ENCODE measurements at places on chromosomes 12 and 14.
A peak's percentile ranks its signal among the peaks of the same experiment; 100 is the strongest.

GRCh38 chr14:96754162-96754844 is 42.9 kb upstream of the VRK1 start:
- ATAC-seq: no peak

GRCh38 chr12:60257063-60257462 is 661.2 kb downstream of the SLC16A7 start:
- ATAC-seq: no peak

- no peak for ATAC-seq
These were observed 11.5 kb downstream of the KRT77 start for GRCh38 chr12:52691841-52692150.

- no peak for ATAC-seq
These were observed 928.7 kb downstream of the LRFN5 start for GRCh38 chr14:42535397-42535796.

GRCh38 chr12:70590051-70590450 is 47.2 kb downstream of the PTPRB start:
- ATAC-seq: peak; percentile 77

GRCh38 chr12:46609674-46610073 is 216.1 kb downstream of the SLC38A4 start:
- ATAC-seq: no peak

- no peak for ATAC-seq
These were observed 892.9 kb upstream of the USP15 start for GRCh38 chr12:61367281-61367785.

DNA sequence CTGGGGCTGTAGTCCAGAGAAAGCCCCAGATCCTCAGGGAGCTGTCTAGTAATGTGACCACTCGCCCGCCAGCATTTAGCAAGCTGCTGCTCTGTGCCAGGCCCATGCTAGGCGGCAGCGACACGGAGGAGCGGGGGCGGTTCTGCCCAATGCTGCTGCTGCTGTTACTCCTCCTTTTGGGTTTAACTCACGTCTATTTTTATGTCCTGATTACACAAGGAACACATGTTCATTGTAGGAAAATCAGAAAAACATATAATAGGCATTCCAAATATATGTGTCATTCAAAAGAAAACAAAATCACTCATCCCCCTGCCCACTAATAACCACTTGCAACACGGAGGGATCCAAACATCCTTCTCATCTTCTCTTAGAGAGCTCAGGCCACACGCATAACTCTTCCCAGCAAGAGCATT is 30.4 kb downstream of the CCDC92 start:
- ATAC-seq: no peak

- peak; percentile 92 for ATAC-seq
These were observed 20.3 kb downstream of the FIGNL2 start for GRCh38 chr12:51827925-51828818.

GRCh38 chr14:49212721-49213120 is 373.5 kb downstream of the RPS29 start:
- no peak for ATAC-seq

- no peak for ATAC-seq
These were observed 157.6 kb downstream of the FOXA1 start for GRCh38 chr14:37437490-37437889.

DNA sequence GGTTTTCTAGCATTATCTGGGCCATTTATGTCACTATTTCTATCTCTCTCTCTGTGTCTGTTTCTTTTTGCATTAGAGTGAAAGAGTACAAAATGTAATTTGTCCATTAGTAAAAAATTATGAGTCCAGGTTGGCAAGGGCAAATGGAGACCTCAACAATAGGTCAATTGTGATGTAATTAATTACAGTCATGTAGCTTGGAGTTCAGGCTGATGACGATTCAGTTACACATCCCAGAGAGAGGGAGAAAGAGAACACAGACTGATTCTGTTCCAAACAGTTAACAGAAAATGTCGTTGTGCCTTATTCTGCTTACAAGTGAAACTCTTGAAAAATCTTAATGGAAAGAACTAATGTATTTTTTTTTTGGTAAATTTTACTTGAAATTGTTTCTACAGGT is 83.3 kb downstream of the ATXN7L3B start:
- no peak for ATAC-seq

- ATAC-seq: no peak
These were observed 205.2 kb upstream of the RTL1 start for GRCh38 chr14:101108579-101109346.

DNA sequence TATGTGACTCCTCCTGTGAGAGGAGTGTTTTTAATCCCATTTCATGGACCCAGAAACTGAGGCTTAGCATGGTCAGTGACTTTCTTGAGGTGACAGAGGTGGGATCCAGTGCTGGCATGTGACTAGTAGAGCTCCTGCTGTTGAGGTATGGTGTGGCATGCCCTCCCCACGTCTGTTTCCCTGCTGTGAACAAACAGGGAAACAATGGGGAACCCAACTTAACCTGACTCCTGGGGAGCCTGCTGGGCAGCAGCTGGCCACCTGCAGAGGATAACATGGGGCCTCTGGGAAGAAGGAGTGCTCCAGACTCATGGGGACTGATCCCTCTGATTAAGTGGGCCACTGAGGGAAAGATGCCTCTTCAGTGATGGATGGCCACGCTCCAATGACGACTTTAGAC is 114.0 kb downstream of the BEGAIN start:
- ATAC-seq: no peak

GRCh38 chr12:110280779-110281548 is at the start of gene ATP2A2:
Gene ATP2A2 (plus strand): TSS chr12:110281247. CDS start chr12:110281790, 543 bp downstream.
- ATAC-seq: peak; percentile 96

DNA sequence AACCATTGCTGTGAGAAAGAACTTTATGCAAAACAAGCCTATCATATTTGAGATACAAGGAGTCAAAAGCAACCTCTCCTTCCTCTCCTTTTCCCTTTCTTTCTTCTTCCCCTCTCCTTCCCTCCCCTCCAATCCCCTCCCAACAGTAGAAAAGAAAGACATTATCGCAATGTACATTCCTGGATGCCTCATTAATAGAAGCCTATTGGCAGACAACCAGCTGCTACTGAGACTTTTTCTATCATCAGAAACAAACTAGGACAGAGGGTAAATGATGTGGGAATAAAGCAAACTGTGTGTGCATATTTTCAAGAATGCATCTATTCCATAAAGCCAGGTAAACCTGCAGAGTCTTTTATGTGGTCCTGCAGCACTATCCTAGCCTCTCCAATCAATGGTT is 237.2 kb downstream of the ITPR2 start:
- ATAC-seq: no peak

DNA sequence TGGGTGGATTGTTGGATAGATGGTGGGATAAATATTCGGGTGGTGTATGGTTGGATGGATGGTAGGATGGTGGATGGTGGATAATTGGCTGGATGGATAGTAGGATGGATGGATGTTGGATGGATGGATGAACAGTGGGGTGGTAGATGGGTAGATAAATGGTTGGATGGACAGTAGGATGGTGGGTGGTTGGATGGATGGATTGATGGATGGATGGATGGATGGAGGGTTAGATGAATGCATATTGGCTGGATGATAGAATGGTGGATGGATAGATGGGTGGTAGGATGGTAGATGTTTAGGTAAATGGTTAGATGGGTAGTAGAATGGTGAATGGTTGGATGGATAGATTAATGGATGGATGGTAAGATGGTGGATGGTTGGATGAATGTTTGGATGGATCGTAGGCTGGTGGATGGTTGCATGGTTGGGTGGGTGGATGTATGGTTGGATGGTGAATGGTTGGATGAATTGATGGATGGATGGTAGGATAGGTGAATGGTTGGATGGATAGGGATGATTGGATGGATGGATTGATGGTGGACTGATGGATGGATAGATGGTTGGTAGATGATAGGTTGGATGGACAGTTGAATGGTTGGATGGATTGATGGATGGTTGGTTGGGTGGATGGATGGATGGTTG is 23.6 kb downstream of the ZBTB42 start:
- ATAC-seq: no peak

DNA sequence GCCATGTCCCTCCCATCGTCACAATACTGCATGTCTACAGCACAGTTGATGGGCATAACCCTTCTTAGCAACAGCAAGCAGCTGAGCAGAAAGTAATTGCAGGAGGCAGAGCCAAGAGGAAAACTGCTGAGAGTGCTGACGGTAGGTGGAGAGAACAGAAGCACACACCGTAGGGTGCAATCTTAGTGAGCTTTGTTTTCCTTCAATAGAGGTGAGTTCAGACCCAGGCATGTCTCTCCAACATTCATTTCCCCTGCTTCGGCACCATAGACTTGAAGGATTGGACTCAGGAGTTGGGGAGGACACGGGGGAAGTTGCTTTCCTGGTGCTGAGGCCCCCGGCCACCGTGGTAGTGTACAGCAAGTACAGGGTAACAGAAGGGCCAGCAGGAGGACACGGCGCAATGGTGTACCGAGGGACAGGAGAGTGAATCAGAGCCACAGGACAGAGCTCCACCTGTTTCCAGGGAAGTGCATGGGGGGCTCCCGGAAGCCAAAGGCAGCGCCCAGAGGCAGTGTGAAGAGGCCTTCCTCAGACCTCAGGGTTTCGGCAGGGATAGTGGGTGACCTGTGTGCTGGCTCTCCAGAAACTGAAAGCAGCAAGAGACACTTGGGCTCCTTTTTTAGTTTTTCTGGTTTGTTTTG is 36.3 kb upstream of the SINHCAF start:
- ATAC-seq: peak; percentile 56

DNA sequence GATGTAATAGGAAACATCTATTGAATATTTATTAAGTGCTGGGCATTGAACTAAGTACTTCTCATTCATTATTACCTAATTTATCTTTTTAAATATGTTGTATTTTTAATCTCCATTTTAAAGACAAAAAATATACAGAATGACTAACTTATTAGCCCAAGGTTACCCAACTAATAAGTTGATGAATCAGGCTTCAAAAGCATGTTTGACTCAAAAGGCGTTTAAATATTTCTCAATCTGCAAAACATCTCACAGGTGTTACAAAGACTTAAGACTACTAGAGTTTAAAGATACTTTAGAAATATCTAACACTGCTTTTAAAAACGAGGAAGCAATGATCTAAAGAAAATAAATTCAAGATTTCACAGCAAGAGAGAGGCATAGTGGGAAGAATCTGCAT is 457.4 kb upstream of the DCN start:
- no peak for ATAC-seq

GRCh38 chr14:73879027-73879426 is 7.6 kb upstream of the ZNF410 start:
- ATAC-seq: no peak
